Activated CD4-positive, alpha-beta memory T cell treated with anti-CD3 and anti-CD28 coated beads for 36 hours (primary cell): ENCODE measurements at places on chromosomes 1 and 21. TPM values are rescaled to one million over a fixed set of nuclear protein-coding genes. Genes with fewer than 3 reads are reported as not detected.
A peak's percentile ranks its signal among the peaks of the same experiment; 100 is the strongest.

RNF220 gene
- total RNA-seq, result 73.7 TPM

HCRTR1 gene
- not detected for total RNA-seq

DNA sequence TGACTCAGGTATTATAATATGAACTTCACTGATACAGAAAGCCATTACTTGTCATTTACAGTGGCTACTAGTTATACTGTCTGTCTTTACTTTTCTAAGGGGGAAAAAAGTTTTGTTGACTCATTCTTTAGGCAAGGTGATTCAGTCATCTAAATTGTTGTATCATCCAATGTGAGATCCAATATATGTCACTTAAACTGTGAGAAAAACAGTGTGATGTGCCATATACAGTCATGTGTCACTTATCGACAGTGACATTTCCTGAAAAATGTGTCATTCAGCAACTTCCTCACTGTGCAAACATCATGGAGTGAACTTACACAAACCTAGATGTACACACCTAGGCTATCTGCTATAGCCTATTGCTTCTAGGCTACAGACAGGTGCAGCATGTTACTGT lies 57.6 kb downstream of the KCNK2 start:
- H3K4me1 ChIP-seq, result no peaks in the 10 kb centered on the region
- H3K4me3 ChIP-seq, result no peak overlapping the region
- no peak overlapping the region for H3K27ac ChIP-seq
- H3K27me3 ChIP-seq, result no peaks in the 10 kb centered on the region
- no peak for DNase-seq
- no peaks in the 10 kb centered on the region for H3K36me3 ChIP-seq

DNA sequence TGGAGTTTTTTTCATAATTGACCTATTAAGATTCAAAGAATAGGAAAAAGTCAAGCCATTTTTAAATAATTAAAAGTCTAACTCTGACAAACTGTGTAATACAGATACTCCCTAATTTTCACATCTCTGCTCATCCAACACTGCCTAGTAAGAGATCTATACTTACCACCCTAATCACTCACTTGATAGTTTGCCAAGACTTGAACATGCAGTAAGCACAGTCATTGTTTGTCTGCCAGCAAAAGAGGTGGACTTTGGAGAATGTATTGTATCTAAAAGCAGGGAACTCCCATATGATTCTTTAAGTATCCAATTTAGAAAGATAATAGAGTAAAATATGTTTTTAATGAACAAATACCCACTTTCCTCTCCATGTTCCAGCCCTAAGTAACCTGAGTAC lies 15.5 kb downstream of the TMEM59 start:
- H3K27ac ChIP-seq, result no peak overlapping the region
- no peaks in the 10 kb centered on the region for H3K27me3 ChIP-seq
- H3K36me3 ChIP-seq, result peaks cover 34% of the 10 kb centered on the region
- no peak for DNase-seq
- H3K4me3 ChIP-seq, result no peak overlapping the region

GRCh38 chr1:170659399-170660035 lies 4.4 kb upstream of the PRRX1 start:
- H3K27ac ChIP-seq, result no peak overlapping the region
- H3K27me3 ChIP-seq, result peaks cover 56% of the 10 kb centered on the region
- no peak overlapping the region for H3K4me3 ChIP-seq
- no peaks in the 10 kb centered on the region for H3K36me3 ChIP-seq

GRCh38 chr1:168509875-168510791 lies 33.7 kb downstream of the XCL2 start:
- H3K36me3 ChIP-seq, result no peaks in the 10 kb centered on the region
- peak; percentile 21 for DNase-seq
- no peak overlapping the region for H3K4me3 ChIP-seq
- H3K27me3 ChIP-seq, result no peaks in the 10 kb centered on the region

GRCh38 chr1:19754482-19754881 lies 45.2 kb downstream of the TMCO4 start:
- no peaks in the 10 kb centered on the region for H3K27me3 ChIP-seq
- DNase-seq, result no peak
- peaks cover 15% of the 10 kb centered on the region for H3K36me3 ChIP-seq

GRCh38 chr21:42703136-42703908 lies 49.9 kb downstream of the PDE9A start:
- H3K27ac ChIP-seq, result no peak overlapping the region
- no peak for DNase-seq
- H3K27me3 ChIP-seq, result no peaks in the 10 kb centered on the region
- H3K4me1 ChIP-seq, result no peaks in the 10 kb centered on the region

DNA sequence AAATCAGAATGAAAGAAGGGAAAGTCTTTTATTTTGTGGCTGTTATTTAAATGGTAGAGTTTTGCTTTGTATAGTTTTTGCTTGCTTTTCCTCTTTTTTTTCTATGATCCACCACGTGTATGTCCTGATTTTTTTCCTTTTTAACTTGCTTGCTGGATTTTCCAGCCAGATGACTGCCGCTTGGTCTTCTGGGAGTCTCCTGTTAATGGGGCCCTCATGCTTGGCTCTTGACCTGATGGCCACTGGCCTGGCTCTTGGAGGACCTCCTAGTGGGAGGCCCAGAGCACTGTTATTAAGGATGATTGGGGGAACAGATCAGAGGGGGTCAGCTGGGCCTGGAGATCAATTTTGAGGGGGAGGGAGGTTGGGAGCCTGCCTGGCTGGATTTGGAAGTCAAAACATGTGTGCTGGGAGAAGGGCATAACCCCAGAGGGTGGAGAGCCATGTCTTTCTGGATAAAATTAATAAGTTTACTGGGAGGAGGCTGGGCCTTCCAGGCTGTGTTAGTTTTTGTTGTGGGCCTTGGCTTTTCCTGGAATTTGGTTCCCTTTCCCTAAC lies 1.2 kb downstream of the FGGY start:
- no peak for DNase-seq
- no peaks in the 10 kb centered on the region for H3K27me3 ChIP-seq
- H3K4me1 ChIP-seq, result peaks cover 11% of the 10 kb centered on the region
- no peak overlapping the region for H3K27ac ChIP-seq

GBP2 gene
- 403 TPM for total RNA-seq

GPR3 gene
- 1.5 TPM for total RNA-seq

- H3K27me3 ChIP-seq, result peaks cover 24% of the 10 kb centered on the region
- no peak overlapping the region for H3K27ac ChIP-seq
- H3K36me3 ChIP-seq, result no peaks in the 10 kb centered on the region
- H3K4me1 ChIP-seq, result peaks cover 17% of the 10 kb centered on the region
- H3K4me3 ChIP-seq, result no peak overlapping the region
- no peak for DNase-seq
Observed at GRCh38 chr1:92026806-92027205, 3.0 kb upstream of the EPHX4 start.

- DNase-seq, result no peak
- no peaks in the 10 kb centered on the region for H3K27me3 ChIP-seq
- no peak overlapping the region for H3K27ac ChIP-seq
- H3K4me1 ChIP-seq, result peaks cover 56% of the 10 kb centered on the region
Observed at GRCh38 chr21:45110873-45111624, 36.7 kb downstream of the ADARB1 start.

DNA sequence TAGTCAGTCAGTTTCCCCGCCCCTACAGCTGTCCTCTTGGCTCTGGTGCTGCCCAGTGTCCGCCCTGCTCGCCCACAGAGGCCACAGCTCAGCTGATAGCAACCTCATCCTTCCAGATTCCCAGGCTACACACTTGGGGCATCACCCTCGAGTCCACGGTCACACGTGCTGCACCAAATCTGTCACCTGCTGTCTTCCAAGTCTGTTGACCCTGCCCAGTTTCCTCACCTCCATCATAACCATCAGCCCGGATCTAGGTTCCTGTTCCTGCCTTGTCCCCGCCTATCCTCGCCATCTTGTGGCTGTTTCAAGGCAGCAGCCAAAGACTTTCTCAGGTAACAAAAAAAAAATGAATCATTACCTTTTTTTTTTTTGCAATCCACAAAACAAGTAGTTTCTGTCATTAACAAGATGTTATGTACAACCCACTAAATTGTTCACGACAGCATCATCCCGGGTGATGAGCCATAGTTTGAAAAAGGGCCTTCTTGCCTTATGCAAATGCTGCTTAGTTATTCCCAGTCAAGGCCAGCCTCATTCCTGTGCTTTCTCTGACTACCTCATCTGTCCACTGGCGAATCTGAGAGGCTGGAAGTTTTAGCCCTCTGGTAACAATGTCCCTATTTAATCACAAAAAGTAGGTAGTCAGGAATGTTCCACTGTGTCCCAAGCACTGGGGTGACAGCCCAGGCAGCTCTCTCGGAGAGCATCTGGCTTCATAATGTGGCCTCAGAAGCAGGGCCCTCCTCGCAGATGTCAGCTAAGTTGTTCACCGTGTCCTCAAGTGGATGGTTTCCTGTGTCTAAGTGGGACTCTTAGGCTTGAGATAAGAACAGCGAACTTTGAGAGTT lies 4.9 kb upstream of the MIIP start:
- no peak overlapping the region for H3K4me3 ChIP-seq
- H3K36me3 ChIP-seq, result peaks cover 30% of the 10 kb centered on the region
- H3K27ac ChIP-seq, result peak overlapping the region; percentile 90
- no peaks in the 10 kb centered on the region for H3K27me3 ChIP-seq
- H3K4me1 ChIP-seq, result peaks cover 31% of the 10 kb centered on the region

DNA sequence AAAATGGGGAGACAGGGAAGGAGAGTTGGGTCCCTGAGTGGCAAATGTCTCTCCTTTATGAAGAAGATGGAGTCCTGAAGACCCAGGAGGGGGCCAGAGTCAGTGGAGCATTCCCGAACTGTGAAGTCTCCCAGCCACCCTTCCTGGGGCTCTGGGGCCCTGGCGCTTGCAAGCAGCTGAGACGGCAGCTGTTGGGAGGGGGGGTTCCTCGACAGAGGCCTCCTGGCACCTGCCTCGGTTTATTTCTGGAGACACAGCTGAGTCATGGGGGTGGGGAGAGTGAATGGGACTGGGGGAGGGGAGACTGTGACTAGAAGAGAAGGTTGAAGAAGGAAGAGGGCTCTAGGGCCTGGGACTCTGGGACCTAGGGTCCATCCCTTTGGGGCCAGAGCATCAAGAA lies 14.0 kb downstream of the NES start:
- DNase-seq, result no peak
- no peak overlapping the region for H3K27ac ChIP-seq
- no peaks in the 10 kb centered on the region for H3K36me3 ChIP-seq
- H3K4me1 ChIP-seq, result peaks cover 25% of the 10 kb centered on the region

TAF5L gene
- 14.1 TPM for total RNA-seq

FLG gene
- total RNA-seq, result not detected

GRCh38 chr1:179226738-179227137 lies 2.7 kb downstream of the ABL2 start:
- H3K4me3 ChIP-seq, result no peak overlapping the region
- H3K4me1 ChIP-seq, result peaks cover 34% of the 10 kb centered on the region
- DNase-seq, result no peak
- no peaks in the 10 kb centered on the region for H3K27me3 ChIP-seq
- H3K27ac ChIP-seq, result no peak overlapping the region

GRCh38 chr1:233951804-233952203 lies 47.3 kb downstream of the SLC35F3 start:
- DNase-seq, result no peak
- H3K4me3 ChIP-seq, result no peak overlapping the region
- no peak overlapping the region for H3K27ac ChIP-seq
- no peaks in the 10 kb centered on the region for H3K4me1 ChIP-seq
- peaks cover 5% of the 10 kb centered on the region for H3K27me3 ChIP-seq

CAP1 gene
- 633 TPM for total RNA-seq
